ENCODE measurements at places on chromosomes 6 and 20.

DNA sequence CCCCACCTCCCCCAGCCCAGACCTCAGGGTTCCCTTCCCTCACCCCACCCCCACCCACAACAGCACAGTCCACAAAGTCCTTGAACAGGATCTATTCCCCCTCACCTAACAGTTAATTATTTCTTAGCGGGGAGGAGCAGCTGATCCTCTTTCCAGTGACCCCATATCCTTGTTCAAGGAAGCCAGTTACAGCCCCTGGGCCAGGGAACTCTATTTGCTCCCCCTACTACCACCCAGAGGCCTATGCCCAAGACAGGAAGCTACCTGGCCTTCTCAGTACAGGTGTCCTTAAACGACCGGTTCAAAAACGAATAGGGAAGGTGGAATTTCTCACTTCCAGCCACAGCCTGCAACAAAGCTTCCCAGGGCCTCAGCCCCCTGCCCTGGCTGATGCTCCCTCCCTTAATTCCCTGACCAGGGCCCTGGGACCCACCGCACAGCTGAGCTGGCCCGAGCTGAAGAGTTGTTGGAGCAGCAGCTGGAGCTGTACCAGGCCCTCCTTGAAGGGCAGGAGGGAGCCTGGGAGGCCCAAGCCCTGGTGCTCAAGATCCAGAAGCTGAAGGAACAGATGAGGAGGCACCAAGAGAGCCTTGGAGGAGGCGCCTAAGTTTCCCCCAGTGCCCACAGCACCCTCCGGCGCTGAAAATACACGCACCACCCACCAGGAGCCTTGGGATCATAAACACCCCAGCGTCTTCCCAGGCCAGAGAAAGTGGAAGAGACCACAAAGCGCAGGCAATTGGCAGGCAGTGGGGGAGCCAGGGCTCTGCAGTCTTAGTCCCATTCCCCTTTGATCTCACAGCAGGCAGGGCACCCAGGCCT lies 778 bp downstream of the MCCD1 start:
- DNase-seq = no peak

DNA sequence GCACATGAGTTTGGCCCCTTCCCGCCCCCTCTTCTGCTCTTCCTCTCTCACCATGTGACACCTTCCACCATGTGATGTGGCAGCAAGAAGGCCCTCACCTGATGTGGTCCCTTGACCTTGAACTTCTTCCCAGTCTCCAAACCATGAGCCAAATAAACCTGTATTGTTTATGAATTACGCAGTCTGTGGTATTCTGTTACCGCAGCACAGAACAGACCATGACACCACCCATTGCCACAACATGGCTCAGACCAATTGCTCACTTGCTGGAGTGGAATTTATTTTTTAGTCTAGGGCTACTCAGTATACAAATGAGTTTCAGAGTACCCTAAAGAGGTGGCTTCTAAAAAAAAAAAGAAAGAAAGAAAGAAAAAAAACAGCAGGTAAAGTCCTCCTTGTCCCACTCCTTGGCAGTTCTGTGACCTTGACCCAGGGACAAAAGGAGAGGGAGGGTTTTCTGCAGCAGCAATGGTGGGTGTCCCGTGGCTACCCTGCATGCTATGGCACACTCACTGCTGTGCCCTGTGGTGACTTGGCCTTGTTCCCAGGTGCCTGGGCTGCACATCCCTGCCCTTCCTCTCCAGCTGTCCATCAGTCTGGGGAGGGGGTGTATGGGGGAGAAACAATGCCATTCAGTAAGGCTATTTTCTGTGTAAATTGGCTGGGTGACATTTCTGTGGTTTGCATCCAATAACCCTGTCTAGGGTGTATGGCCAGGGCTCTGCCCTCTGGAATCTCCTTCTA lies 5.4 kb upstream of the VSX1 start:
- DNase-seq = no peak

DNA sequence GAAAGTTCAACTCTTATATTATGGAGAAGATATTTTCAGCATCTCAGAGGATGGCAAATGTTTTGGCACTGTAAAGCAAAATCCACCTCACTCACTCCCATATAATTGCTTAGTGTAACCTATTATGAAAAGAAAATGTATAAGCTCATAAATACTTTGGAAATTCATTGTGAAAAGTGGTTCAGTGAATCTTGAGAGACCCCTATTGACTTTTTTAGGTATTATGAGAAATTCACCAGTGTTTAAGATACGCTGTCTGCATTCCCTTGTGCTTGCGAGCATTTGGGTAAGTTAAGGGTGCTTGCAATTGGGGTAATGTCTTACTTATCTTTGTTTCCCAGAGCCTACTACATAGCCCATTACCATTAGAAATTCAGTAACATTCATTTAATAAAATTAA lies 66.3 kb upstream of the BMP5 start:
- peak; percentile 9 for DNase-seq

DNA sequence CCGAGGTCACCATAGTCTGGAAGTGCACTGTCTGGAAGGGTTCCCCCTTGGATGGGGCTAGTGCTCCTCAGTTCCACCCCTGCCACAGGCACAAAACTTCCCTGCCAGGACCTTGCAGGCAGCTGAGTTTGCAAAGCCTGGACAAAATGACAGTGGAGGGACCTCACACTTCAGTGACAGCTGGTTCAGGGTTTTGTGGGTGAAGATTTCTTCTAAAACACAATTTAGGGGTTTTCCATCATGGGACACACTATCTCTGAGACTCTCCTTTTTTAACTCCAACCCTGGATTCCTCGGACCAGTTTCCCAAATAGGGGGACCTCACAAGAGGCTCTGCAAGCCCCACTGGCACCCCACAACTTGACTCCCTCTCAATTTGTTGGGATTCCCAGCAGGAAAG lies 33.6 kb upstream of the PREX1 start:
- no peak for DNase-seq

- DNase-seq = no peak
These were observed 126.6 kb downstream of the SIM1 start for GRCh38 chr6:100338090-100338489.

- DNase-seq = no peak
These were observed 423.6 kb downstream of the CDH26 start for GRCh38 chr20:60381643-60382400.

DNA sequence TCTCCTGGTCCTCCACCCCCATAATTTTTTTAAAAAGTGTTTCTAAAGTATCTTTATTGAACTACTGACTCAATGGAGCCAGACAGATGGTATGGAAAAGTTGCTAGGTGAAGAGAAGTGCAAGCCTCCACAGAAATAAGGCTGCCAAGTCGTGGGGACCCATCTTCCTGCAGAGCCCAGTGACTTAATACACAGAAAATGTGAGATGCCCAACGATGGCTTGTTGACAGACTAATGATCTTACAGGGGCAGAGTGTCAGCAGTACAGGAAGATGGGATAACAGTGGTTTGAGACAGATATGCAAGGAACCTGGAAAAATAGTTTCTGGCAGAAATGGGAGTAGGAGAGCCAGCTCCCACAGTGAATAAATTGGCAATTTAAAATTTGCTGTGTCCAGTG lies 43.3 kb downstream of the FYN start:
- DNase-seq = peak; percentile 76

DNA sequence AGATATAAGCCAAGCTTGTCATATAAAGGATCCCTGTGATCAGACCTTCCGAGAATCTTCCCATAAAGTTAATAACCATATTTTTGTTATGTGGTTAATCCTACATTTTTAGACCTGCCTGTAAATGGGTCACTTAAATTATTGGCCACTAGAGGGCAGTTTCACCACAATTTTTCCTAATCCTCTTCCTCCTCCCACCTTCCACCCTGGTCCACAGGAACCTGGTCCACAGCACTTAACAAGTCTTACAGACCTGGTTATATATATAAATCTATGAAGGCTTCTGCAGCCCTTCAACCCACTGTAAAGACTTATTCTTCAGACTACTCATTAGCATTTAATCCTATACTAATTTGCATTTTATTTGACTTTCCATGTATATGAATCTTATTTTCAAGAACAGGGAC lies 28.3 kb downstream of the MRS2 start:
- peak; percentile 31 for DNase-seq

- DNase-seq = peak; percentile 96
These were observed 181.0 kb upstream of the ZNF217 start for GRCh38 chr20:53774461-53775203.

DNA sequence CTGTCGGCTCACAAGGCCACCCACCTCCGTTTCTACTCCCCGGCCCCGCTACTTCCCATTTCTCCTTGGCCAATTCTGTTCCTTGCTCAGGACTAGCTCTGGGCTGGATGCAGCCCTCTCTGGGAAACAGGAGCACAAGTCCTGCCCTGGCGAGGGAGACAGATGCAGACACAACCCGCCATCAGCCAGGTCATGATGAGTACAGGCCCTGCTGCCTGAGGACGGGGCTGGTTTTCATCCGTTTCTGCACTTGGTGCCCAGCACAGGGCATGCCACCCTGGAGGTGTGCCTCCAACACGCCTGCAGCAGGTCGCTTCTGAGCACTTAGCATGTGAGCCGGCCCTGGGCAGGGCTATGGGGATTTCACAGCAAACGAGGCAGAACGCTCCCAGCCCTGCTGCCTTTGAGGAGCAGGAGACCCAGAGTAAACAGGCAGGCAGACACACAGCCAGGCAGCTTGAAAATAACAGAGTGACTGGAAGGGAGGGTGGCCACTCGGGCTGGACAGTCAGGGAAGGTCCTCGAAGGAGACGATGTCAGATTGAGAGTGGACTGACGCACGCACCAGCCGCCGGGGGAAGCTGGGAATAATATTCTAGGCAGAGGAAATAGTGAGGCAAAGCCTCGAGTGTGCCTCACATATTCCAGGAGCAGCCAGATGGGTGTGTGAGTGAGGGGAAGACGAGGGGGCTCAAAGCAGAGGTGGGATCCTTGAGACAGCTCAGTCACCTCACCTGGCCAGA lies 21.2 kb upstream of the VSTM2L start:
- DNase-seq = no peak

DNA sequence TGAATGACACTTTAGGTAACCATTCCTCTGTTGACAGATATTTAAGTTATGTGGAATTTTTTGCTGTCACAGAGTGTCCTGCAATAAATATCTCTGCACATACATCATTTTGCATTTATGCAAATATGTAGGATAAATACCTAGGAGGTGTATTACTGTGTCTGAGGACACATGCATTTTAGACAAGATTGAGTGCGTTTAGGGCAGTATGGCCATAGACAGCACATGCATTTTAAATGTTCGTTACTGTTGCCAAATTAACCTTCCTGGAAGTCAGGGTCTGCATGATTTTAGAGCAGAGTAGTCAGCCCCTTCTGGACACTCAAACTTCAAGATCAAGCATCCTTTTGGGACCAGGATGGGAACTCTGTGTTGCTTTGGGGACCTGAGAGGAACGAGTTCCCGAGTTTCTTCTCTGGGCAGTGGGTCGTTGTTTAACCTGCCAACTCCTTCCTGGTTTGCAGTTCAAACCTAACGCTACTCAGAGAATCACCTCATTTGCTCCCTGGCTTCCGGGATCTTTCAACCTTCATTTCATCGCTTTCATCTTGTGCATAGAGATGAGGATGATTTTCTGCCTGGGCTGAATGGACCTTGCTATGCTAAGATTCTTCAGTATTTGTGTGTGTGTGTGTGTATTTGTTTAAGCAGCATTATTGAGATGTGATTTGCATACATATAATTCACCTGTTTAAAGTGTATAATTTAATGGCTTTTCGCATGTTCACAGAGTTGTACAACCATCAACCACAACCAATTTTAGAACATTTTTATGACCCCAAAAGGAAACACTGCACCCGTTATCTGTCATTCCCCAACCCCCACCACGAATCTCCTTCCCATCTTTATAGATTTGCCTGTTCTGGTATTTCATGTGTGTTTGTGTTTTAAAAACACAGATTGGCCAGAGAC lies 9.8 kb downstream of the BCAS4 start:
- DNase-seq = no peak

GRCh38 chr6:79923270-79923669 lies 24.1 kb downstream of the ELOVL4 start:
- DNase-seq = no peak

- peak; percentile 47 for DNase-seq
These were observed 6.5 kb upstream of the SLC24A3 start for GRCh38 chr20:19205981-19206396.

DNA sequence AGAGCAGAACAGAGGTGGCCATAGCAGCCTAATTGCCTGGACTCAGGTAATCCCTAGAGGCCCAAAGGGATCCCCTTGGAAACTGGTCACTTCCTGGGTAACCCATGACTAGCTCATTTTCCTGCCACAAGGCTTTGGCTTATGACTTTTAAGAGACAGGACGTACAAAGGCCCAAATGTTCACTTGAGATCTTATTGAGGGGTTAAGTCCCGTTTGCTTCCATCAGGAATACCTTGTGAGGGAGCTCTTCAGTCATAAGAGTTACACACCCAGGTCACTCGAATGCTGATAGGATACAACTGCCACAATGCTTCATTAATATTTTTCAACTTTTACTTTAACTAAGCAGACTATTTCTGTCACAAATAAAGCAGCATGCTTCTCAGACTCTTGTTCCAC lies 51.7 kb downstream of the TMEM170B start:
- DNase-seq = no peak

DNA sequence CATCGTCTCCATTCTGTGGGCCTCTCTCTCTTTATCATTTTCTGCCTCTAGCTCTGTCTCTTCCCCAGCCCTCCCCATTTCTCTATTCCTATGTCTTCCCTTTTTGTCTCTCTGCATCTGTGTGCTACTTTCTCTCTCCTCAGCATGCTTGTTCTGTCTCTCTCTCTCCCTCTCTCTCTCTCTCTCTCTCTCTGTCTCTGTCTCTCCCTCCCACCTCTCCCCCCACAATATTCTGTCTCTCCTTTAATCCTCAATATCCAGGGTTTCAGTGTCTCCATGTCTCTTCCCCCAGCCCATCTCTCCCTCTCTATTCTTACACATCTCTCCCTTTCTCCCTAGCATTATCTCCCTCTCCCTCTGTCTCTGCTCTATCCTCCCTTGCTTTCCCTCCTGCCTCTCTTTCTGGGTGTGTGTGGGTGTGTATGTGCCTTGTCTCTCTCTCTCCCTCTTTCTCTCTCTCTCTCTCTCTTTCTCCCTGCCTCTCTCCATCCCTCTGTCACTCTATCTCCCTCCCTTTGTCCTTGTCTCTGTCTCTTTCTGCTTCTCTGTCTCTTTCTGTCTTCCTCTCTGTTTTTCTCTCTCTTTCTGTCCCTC lies 76.9 kb upstream of the SIRPA start:
- DNase-seq = no peak

GRCh38 chr20:23725102-23725501 lies 25.6 kb downstream of the CST1 start:
- no peak for DNase-seq

DNA sequence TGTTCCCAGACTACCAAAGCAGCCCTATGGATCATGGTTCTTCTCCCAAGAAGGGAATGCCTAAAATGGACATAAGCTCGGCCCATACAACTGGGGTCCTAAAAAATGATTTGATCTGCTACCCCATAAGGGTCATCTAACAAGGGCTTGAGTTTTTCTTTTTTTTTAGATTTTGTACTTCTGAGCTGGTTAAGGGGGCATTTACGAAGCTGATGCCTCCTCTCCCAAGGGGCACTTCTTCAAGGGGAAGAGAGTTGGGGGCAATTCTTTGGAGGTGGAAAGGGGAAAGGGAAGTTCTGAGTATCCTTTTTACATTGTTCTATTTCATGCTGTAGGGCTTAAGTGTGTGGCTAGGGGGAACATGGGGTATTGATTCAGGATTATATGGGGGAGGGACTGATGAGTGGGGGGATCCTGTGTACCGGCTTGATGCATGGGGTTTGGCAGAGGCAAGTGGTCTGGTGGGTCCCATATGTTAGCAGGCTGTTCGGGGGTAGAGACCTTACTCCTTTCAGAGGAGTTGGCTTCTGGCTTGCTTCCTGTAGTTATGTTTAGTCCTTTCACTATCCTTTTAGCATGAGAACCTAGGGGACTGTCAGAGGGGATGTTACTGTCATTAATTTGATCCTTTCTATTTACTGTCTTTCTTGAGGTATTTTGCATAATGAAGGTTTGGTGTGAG lies 8.1 kb upstream of the ZNFX1 start:
- DNase-seq = no peak
